ENCODE measurements at places on chromosomes 12 and 14.

DNA sequence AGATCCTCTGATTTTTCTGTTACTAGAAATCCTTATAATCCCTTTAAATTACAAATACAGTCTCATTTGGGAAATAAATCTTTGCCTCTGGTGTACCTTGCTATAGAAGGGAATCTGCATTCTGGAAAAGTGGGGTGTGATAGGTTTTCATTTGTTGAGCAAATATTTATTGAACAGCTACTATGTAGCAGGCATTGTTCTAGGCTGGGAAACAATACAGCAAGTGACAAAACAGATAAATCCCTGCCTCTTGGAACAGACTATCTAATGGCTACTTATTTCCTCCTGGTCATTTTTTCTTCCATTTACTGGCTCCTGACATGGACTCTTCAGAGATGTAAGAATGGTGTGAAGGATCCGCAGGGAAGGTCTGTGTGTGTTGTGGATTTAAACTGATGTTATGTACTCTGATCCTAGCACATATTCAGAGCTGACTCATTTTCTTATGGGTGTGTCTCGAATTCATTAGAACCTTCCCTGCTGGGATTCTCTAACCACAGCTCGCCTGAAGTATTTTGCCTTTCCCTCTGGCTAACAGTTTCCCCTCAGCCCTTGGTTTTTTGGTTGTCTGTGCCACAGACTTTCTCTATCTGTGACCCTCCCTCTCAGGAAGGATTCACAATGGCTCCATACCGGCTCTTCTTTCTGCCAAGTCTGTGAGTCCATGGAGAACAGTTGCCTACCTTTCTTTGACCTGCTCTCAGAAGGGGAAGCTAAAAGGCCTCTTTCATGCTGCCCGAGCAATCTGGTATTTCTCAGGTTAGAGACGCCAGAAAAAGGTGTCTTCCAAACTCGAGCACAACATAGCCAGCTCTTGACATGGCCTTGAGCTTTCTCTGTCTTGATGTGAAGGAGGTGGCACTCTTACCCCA is 53.7 kb downstream of the TMTC2 start:
- DNase-seq, result no peak

GRCh38 chr12:2319737-2320506 is 267.1 kb downstream of the CACNA1C start:
- DNase-seq, result no peak

- no peak for DNase-seq
These were observed 89.5 kb downstream of the GCH1 start for GRCh38 chr14:54813081-54813480.

DNA sequence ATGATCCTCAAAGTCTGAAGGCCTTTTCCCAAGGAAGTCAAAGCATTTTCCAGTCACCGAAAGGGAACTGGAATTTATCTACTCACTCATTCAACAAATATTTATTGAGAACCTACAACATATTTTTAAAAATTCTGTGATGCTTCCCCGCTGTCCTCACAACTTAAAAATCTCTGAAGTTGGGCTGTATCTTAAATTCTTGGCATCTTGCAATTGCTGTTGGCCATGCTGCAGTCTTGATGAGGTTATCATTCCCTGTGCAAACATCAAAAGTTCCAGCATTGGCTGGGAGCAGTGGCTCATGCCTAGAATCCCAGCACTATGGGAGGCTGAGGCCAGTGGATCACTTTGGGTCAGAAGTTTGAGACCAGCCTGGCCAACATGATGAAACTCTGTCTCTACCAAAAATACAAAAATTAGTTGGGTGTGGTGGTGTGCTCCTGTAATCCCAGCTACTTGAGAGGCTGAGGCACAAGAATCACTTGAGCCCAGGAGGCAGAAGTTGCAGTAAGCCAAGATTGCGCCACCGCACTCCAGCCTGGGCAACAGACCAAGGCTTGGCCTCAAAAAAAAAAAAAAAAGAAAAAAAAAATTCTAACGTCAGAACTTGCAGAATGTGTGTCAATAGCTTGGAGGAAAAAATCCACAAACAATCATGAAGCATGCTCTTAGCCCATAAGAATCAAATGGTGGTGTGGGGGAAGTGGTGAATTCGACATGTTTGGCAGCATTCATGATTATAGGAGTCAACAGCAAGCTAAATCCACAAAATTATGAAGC is 34.9 kb downstream of the CCDC177 start:
- no peak for DNase-seq
